SHP77 (cell line): ENCODE measurements at places on chromosomes 11 and 22.

DNA sequence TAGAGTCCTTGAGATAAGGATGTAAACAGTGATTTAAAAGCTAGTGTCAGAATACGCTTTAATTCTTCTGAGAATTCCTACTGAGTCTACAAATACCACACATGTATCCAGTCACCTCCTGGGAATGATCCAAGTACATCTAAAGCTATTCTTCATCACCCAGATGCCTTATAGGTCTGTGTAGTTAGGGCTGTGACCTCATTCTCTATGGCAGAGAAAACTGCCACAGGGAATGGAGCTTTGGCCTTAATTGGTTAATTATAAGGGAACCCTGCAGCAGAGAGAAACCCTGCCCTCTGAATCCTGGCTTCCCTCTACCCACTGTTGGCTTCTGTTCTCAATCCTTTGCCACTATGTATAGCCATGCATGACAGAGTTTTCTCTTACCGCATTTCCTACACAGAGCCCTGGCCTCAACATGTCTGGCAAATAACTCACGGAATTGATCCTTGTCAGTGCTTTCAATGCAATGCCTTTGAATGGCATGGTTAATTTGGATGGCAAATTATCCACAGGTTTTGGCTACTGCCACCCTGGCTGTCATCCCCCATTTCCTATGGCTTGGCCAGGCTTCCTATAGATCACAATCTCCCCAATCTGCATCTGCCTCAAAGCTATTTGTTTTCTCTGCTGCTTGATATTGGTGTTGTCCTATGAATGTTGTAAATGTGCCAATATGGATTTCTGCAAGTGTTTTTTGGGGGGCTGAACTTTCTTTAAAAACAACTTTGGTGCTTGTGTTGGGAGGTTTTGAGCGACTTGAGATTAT, 2.9 kb downstream of the DIXDC1 start:
- DNase-seq = no peak

GRCh38 chr11:106917973-106918372, 100.3 kb downstream of the GUCY1A2 start:
- DNase-seq = no peak

- no peak for DNase-seq
These were observed 50.2 kb upstream of the BID start for GRCh38 chr22:17824457-17824856.

- no peak for DNase-seq
These were observed 8.3 kb upstream of the KCNJ11 start for GRCh38 chr11:17396598-17397310.

- no peak for DNase-seq
These were observed 1378.9 kb downstream of the BRD1 start for GRCh38 chr22:48448821-48449220.

GRCh38 chr11:116928845-116929244, 91.4 kb upstream of the APOA1 start:
- no peak for DNase-seq

DNA sequence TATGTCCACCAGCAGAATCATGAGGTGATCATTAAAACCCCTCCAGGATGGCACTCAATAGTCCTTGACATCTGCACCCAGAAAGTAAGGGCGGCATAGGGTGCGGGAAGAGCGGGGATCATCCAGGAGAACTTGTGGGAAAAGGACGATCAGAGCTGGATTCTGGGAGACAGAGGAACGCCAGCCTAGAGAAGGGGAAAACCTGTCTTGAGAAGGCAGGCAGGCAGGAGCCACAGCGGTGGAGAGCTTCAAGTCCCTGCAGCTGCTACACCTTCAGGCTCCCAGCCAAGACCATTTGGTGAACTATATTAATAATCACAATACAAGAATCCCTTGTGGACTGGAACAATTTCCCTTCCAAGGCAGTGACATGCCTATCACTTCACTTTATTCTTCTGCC, 134.3 kb downstream of the BUD13 start:
- DNase-seq = no peak

GRCh38 chr22:19556963-19557545, 32.8 kb upstream of the CLDN5 start:
- no peak for DNase-seq

DNA sequence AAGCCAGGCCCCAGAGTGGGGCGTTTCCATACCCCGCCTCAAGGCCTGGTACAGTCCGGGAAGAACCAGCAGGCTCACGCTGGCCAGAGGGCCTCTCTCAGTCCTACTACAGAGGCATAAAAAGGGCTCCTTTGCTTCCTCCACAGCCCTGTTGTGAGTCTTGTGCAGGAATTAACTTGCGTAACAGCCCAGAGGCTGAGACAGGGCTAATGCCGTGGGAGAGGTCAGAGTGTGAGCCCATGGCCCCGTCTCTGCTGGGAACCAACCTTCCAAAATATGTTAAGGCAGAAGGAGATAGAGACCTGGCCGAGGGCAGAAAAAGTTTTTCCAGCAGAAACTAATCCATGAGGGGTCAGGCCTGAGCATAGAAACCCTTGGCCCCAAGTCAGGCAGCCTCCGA, 19.9 kb upstream of the TMEM184B start:
- no peak for DNase-seq

- DNase-seq = no peak
These were observed 15.8 kb downstream of the SCUBE2 start for GRCh38 chr11:9075556-9075955.

DNA sequence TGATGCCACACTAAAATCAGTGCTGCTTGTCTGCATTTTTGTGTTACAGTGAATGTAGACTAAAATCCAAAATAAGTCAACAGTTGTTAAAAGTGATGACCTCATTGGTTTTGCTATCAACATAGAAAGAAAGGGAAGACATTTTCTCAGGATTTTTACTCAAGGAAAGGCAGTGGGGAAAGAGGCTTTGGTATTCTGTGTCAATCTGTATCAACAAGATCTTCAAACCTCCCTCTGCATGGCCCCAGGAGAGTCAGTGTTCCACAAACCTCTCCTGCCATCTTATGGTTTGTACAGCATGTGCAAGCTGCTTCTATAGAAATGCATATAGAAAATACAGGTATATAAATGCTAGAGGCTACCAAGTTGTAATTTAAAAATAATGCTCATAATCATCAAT, 13.8 kb upstream of the OR51M1 start:
- DNase-seq = no peak

- DNase-seq = no peak
These were observed 9.4 kb upstream of the OSM start for GRCh38 chr22:30276039-30276438.

DNA sequence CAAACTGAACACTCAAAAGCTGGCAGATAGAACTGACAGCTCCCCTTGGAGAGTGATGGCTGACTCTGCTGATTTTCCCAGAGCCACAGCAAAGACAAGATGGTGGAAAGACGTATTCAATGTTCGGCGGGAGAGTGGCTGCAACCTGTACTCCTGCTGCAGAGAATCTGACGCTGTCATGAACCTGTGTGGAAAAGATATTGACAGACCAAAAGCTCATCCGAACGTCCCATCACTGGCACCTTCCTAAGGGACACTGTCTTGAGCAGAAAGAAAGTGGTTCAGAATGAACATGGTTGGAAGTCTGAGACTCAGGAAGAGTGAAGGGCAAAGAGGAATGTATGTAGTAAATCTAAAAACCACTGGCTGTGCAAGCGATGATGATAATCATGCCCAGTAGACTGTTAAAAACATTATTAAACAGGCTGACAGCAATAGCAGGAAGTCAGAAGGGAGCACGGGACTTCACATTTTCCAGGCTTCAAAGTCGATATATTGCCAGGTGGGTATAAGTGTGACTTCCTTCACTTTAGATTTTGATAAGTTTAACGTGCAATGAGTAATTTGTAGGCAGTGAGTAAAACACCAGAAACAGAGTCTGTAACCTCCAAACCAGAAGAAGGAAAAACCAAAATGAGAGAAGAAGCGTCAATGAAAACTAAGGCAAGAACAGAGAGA, 6.2 kb upstream of the IL17REL start:
- DNase-seq = no peak

DNA sequence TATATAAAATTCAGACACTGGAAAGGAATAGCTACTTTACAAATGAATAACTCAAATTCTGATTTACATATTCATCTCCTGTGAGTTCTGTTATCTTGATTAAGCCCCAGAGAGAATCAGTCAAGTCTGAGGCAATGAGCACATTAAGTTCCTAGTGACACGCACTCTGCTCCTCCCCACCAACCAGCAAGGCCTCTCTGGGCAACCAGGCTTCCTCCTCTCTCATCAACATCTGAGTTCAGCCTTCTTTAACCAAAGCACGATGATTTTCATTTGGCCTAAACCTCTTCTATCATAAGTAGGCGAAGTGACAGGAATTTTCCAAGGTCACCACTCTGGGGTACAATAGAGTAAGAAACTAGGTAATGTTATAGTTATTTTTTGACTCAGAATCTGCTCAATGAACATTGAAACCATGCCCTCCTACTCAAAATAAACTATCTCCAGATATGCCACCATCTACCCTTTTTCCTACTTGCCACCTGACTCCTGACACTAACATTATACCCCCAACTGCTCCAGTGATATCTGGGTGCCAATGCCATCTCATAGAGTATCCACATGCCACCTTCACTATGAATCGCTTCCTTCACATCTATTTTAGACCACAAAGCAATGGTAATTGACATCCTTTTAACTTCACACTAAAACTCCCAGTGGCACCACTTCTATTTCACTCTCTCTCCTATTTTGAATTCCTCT, 114.8 kb downstream of the FAM76B start:
- DNase-seq = no peak

DNA sequence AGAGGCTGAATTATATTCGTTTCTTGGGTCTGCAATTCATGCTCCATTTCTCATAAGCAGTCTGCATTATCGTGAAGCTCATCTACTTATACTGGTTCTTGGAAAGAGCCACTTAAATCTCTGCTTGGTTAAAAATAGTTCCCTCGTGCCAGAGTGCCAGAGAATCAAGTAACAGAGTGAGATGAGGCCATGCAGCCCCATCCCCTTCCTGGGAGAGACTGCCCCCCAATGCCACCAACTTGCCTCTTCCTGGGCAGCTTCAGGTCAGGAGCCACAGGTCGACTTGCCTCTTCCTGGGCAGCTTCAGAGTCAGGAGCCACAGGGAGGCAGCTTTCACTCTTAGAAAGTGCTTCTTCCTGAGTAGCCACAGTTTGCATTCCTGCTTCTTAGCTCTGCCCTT, 223.9 kb upstream of the ZBED5 start:
- DNase-seq = no peak

- DNase-seq = no peak
These were observed 1344.3 kb downstream of the TBC1D22A start for GRCh38 chr22:48106715-48107259.

- DNase-seq = no peak
These were observed 531.7 kb downstream of the TBC1D22A start for GRCh38 chr22:47294222-47294532.

DNA sequence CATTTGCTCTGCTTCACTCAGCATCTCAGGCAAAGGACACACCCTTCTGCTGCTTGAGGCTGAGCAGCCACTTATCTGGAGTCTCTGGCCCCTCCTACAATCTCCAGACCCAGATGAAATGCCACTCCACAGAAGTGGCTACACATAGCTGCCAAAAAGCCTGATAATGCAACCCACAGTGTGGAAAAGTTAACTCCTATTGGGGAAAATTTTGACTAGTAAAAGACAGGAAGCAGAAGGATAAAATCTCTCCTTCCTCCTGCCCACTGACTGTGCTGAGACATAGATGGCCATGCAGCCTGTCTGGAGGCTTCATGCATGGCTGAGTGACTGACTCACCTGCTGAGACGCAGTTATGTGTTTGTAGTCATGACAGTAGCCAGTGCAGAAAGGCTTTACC, 92.3 kb upstream of the TEAD1 start:
- no peak for DNase-seq

- DNase-seq = no peak
These were observed 34.9 kb upstream of the CD82 start for GRCh38 chr11:44530413-44531115.

DNA sequence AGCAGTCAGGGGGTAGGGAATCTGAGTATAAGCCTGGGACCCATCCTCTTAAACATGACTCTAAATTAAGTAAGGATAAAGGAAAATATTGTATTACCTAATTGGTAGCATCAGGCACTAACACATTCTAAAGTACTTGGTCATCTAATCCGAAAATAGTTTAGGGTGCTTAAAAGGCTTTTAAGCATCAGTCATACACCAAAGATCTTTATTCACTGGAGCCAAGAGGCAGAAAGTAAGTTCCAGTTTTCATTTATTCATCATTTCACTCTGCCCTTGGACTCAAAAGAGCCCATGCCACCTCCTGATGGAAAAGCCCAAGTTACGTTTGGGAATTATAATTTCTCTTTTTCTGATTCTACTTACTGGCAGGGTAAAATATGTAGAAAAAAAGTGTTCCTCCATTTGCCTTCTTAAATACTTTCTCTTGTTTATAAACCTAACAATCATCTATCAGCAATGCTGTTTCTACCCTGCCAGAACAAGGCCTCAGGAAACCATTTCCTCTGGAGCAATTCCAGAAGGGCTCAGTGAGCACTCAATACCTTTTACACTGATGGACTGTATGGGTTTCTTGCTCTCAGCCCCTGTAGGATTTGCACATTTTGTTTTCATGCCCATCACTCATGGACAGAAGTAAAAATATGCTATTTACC, 120.1 kb upstream of the SLC5A12 start:
- no peak for DNase-seq

GRCh38 chr22:44847380-44847779, 95.0 kb downstream of the ARHGAP8 start:
- DNase-seq = no peak

DNA sequence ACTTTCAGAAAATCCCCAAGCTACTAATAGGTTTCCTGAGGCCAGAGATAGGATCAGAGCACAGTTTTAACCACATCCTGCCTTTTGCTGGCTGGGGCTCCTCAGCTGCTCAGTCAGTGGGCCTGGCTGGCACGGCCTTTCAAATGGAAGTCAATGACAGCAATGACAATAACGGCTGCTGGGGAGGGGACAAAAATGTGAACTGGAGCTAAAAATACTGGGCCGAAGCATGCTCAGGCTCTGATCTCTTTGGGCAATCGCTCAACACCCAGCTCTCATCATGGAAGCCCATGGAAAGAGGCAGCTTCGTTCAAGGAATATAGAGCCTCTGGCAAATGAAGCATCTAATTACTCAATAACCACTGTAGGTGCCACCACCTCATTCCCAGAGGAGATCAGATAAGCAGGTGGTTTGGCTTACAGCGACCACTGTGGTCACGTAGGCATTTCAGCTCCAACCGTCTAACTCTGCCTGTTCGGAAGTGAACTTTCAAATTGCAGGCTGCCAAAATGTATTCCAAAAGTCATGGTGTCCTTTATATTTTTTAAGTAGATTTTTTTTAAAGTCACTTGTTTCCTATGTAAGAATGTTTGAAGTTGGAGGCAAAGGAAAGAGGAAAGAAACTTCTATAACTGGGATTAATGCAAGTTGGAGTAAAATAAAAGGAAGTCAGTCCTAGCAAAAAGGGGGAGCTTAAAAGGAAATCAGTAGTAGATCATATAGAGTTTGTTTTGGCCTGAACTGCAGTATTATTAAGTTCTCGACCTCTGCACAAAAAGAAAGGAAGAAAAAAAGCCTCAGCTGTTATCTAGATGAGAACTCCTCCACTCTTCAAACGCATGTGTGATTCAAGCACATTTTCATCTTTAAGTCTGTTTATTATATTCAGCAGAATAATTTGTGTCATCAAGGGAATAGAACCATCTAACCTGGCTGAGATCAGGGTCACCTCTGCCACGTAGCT, 14.1 kb downstream of the WT1 start:
- no peak for DNase-seq
